Germinal center (tissue), 1 donor: ENCODE measurements at places on chromosomes 16 and 17.

GRCh38 chr17:37562016-37562745 is 47.0 kb downstream of the SYNRG start:
- no peak for DNase-seq

GRCh38 chr16:10629592-10629963 is 49.2 kb upstream of the EMP2 start:
- no peak for DNase-seq

- no peak for DNase-seq
Measured at GRCh38 chr16:23511731-23512130, 1.4 kb upstream of the GGA2 start.

DNA sequence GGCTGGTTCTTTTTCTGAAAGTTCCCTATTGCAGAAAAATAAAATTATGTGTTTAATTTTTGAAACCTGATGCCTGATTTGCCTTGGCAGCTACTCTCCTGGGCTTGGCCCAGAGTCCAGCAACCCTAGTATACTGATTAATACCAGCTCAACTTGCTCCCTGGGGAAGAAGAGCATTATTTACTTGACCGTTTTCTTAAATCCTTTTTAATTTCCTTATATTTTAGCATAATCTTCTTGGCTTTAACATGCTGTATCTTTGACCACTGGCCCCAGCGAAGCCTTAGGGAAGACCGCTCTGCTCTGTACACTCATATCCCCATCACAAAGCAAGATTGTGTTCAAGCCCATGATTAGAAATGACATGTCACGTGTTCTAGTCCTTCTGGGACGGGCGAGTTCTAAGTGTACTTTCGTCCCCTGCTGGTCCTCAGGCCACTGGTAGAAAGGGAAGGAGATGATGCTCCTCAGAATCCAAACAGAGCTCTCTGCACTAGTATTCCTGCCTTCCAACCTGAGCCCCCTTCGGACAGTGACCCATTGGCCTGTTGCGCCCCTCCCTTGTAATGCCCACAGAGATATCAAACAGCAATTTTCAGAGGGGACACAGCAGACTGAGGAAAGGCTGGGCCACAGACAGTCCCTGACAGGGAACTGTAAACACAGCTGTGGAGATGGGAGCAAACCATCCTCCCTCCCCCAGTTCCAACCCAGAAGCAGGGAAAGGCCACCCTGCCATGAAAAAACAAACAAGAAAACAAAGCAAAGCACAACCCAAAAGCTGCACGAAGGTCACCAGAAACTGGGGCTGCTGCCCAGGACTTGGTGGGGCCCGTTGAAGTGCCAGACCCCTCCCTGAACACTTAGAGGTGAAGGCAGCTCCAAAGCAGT is 4.3 kb upstream of the EZH1 start:
- DNase-seq: no peak

- no peak for DNase-seq
Measured at GRCh38 chr17:633133-633532, 81.5 kb downstream of the VPS53 start.

- DNase-seq: no peak
Measured at GRCh38 chr17:18968345-18968744, 16.4 kb downstream of the SLC5A10 start.

GRCh38 chr17:16905593-16906191 is 66.2 kb downstream of the TNFRSF13B start:
- no peak for DNase-seq

DNA sequence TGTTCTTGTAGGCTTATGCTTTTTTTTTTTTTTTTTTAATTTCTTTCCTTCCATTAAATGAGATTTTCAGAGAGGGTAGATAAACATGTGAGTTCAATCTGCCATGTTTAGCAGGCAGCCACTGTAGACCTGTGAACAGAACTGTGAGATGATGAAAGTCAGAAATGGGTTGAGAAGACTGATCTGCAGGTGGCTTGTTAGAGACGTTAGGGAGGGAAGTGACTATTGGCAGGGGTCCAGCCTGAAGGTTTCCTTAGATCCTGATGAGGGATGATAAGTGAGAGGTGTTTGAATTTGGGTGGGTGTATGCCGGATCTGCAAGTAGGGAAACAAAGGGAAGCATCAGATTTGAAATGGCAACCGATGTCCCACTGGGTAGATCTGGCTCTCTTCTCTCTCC is 157.8 kb downstream of the HS3ST3B1 start:
- no peak for DNase-seq

DNA sequence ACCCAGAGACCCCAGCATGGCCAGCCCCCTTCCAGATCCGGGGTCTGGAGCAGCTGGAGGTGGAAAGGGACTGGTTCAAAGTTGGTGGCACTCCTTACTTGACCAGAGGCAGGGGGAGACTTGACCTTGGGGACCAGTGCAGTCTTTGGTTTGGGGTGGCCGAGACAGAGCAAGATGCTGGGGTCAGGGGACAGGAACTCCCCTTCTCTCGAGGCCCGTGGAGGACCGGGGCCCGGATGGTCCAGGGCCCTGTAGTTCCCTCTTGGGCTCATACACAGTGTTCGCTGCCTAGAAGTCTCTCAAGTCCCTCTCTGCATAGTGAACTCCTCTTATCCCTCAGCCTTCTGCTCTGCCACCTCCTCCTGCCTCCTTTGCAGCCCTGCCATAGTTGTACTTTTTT is 601 bp upstream of the PRSS33 start:
- DNase-seq: no peak

DNA sequence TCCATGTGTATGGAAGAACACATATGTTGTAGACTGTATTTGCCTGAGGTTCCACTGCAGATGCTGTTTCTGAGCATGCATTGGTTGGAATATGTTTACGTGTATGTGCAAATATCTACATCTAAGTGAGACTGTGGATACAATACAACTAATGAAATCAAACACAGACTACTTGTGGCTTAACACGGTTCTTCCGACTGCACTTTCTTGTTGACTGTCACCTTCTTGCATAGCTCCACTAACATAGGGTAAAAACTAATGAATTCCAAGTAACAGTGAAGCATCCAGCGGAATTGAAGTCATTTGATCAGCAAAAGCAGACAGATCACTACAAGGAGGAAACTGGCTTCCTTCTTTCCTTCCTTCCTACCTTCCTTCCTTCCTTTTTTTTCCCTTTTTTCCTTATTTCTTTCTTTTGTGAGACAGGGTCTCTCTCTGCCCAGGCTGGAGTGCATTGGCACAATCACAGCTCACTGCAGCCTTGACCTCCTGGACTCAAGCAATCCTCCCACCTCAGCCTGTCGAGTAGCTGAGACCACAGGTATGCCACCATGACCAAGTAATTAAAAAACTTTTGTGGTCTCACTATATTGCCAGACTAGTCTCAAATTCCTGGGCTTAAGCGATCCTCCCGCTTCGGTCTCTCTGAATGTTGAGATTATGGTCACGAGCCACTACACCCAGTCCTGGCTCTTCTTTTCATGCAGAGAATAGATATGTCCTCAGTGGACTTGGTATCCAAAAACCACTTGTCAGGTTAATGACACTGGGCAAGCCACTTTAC is 22.0 kb upstream of the CCL1 start:
- no peak for DNase-seq

- no peak for DNase-seq
Measured at GRCh38 chr17:64252831-64253230, 10.2 kb downstream of the TEX2 start.

DNA sequence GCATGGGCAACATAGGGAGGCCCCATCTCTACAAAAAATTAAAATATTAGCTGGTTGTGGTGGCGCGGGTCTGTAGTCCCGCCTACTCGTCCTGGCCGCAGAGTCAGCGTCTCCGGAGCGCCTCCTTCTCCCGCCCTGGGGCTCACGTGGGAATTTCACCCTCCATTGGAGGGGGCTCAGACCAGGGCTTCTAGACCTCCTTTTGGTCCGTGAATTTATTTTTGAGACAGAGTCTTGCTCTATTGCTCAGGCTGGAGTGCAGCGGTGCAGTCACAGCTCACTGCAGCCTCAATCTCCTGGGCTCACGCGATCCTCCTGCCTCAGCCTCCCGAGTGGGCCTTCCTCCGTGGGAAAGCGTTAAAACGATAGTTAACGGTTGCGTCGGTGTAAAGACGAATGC is 394 bp upstream of the NME4 start:
- DNase-seq: no peak

DNA sequence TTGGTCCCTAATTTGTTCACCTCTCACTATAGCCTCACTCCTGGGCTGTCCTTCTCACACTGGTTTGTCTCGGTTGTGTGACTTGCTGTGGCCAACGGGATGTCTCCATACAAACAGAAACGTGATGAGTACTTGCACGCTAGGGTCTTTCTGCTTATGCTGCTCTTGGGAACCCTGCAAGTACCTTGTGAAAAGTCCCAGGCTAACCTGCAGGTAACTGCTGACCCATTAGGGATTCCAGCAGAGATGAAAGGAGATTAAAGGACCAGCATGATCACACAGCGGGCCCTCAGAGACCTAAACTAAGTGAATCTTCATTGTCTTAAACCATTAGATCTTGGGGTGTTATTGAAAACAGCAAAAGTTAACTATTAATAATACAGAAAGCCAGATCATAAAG is 562.8 kb upstream of the GOT2 start:
- no peak for DNase-seq

- DNase-seq: peak; percentile 76
Measured at GRCh38 chr16:87698676-87699199, 67.0 kb downstream of the KLHDC4 start.

GRCh38 chr17:2985318-2985717 is 78.1 kb downstream of the OR1D5 start:
- no peak for DNase-seq

- peak; percentile 80 for DNase-seq
Measured at GRCh38 chr16:89574681-89575246, 794 bp upstream of the CPNE7 start.

GRCh38 chr16:12793120-12793864 is 10.4 kb downstream of the CPPED1 start:
- no peak for DNase-seq

DNA sequence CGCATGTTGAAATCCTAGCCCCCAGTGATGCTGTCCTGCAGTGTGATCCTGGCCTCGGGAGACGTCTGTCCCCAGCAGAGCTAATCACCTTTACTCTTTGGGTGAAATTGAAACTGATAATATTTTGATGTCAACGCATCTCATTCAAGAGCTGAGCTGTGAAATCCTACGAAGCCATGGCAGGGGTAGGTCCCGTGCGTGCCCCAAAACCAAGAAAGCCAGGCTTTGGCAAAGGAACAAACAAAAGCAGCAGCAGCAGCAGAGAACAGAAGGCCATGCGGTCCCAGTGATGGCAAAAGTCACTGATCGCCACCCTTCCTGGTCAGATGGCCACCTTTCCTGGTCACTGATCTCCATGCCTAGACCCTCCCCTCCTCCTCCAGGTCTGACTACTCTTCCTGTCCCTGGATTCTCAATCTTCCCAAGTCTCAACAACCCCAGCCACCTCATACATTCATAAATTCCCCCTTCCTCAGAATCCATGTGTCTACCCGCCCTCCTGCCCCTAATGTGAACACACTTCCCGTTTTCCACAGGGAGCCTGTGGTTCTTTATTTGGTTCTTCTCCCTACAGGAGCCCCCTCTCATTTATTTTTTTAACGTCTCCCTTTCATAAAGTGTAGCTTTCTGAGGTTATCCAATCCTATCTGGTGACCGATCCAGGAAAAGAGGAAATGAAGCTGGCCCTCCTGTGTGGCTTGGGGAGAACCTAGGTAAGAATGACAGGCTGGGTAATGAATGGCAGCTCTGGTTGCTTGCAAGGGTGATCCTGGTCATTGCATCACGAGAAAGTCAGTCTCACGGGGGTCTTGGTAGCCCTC is 50.3 kb downstream of the CPPED1 start:
- DNase-seq: no peak

- no peak for DNase-seq
Measured at GRCh38 chr17:34756637-34757021, 177.2 kb downstream of the TMEM132E start.

- no peak for DNase-seq
Measured at GRCh38 chr16:23318639-23319038, 16.5 kb downstream of the SCNN1B start.

DNA sequence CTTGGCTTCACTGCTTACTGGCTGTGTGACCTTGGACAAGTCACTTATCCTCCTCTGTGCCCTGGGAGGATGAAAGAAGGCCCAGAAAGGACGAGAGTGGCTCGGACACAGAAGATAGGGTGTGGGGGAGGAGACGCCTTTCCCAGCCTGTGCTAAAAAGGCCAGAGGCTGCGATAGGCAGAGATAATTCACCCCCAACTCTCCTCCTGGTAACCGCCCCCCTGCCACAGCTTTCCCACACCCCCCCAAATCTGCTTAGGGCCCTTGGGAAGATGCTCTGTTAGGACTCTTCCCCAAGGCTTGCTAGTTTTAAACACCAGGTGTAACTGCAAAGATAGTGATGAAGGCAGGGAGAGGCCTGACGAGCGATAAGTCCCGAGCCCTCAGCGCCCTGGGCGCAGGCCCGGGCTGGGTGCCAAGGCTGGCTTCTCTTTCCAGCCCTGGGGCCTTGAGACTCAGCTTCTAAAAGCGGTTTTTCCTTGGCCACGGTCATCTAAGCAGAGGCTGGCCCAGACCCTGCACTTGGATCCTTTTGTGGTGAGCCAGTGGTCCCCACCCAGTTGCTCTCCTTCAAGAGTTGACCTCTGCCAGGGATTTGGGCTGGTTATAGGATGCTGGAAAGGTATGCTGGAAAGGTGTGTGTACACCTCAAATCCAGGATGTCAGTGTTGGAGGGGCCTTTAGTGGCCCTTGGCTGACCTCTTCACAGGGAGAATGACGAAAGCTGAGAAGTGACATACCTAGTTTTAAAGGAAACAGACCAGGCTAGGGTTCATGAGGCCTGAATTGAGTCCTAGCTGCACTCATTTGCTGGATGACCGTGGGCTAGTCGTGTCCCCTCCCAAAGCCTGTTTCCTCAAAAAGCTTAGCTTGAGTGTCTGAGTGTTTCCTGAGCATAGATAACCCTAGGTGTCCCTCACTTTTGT is 3.4 kb upstream of the PPP1R9B start:
- DNase-seq: no peak

DNA sequence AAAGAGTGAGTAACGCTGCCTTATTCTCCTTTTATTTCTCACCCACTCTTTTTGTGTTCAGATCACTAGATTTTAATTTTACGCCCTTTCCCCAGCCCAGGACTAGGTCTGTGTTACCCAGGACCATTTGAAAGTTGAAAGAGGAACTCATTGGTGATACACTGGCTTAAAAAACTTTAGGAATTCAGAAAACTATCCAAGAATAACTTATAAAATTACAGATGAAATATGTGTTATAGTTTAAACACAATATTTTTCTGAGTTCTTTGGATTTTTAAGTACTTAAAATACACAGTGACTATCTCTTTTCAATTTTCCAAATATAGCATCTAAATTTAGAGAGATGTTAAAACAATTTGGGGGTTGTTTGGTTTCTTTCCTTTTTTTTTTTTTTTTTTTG is 385.2 kb downstream of the CDH13 start:
- DNase-seq: no peak
